ENCODE measurements at places on chromosomes 6 and 20.

DNA sequence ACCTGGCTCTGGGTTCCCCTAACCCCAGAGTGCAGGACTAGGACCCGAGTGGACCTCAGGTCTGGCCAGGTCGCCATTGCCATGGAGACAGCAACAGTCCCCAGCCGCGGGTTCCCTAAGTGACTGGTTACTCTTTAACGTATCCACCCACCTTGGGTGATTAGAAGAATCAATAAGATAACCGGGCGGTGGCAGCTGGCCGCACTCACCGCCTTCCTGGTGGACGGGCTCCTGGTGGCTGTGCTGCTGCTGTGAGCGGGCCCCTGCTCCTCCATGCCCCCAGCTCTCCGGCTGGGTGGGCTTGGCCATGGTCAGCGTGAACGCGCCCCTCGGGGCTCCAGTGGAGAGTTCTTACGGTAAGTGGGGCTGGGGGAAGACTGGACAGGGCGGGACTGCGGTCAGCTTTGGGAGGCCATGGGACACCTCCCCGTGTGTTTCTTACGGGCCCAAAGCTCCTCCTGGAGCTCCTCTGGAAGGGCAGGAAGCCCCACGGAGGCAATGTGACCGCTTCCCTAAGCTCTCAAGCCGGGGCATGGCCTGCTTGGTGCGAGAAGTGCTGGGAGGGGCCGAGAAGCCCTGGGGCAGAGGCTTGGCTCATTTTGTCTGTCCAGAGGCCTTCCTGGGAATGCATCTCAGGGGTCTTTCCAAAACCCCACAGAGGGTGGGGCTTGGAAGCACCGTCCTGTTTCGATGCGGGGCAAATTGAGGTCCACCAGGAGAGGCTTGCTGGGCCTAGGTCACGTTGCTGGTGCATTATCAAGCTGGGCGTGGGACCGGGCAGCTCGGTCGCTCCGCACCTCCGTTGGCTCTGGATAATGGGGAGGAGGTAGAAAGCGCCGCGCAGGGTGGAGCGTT is at the start of gene HNF4A:
HNF4A (plus strand) TSS at position 202 of the 855 bp plus-strand sequence; CDS start at position 308, 106 bp downstream.
- no peak for DNase-seq

GRCh38 chr6:53765270-53765669 is 29.5 kb upstream of the LRRC1 start:
- no peak for DNase-seq

DNA sequence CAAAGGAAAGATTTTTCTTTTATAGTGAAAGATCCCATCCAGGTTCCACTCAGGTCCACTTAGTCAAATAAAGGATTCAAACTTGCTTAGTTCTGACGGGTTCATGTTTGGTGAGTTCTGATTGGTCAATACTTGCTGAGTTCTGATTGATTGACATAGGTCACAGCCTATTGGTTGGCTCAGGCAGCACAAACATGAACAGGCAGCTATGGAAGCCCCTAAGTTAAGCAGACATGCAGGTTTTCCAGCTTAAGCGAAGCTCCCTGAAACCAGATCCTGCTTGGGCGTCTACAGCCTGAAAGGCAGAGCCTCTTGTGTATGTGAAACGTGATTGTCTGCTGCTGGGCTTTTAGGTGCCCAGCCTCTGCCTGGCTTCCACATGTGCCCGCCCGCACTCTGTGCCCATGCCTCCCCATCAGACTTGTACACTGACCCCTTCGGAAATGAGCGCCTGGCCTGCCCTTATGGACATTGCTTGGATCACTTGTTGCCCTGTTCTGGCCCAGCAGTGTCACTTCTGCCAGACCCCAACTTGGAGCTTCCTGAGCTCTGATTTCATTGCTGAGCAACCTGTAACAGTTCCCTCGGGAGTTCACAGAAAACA is 45.4 kb upstream of the ECI2 start:
- peak; percentile 2 for DNase-seq

DNA sequence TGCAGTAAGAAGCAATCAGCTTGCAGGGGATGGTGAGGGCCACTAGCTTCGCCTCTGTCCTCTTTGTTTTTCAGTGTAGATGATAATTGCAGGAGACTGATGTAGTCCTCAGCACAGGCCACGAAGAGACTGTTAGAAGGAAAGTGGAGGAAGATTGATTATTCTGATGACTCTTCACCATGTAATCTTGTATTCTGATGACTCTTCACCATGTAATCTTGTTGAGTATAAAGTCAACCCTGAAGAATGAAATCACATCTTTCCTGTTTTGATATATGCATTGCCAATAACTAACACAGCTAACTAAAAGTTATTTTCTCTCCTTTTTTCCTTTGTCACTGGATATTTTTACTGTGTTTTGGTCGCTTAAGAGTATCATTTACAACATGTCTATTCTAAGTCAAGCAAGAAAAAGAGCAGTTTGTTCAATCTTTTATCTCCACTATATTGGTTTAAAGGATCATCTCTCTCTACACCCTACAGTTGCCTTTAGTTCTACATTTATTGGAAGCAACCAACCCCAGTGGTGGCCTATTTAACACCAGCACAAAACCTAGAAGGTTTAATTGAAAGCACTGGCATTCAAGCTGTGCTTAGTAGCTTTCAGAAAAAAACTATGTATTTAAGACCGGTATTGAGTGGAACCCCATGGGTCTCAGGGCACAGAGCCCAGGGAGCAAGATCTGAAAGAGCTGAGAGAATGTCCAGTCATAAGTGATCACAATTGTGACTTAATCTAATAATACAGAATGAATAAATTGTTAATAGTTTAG is 107.2 kb upstream of the BTBD3 start:
- DNase-seq = no peak

DNA sequence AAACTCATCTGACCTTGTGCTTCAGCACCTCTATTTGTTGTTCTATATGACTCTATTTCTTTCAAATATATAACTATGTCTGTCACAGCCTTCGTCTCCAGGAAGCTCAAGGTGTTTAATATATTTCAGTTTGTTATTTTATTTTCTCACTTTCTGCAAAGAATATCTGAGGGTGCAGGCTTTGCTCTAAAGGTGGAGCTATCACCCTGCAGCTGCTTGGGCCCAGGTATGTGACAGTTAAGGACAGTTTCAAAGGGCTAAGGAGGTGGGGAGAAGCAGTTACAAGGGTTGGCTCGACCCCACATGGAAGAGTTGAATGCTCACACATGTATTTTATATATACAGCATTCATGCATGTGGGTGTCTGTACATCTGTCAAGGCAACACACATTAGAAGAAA is 405.6 kb downstream of the BTBD9 start:
- no peak for DNase-seq

DNA sequence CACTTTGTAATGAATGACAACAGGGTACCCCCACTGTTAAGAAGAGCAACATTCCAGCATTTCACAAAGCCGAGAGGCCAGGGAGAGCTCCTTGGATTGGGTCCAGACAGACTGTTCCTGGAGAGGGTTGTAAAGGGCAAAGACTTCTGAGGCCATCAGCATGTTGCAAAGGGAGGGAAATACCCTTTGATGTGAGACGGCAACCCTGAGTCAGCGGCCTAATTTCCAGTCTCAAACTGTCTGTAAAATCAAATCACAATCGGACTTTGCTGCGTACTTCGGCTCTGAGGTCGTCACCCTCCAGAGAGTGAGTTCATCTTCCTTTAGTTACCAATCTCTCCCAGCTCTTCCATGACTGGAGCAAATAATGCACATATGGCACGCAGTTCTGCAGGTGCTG is 101.0 kb upstream of the DTNBP1 start:
- no peak for DNase-seq

GRCh38 chr20:33351696-33352095 is 49.6 kb downstream of the CDK5RAP1 start:
- DNase-seq = no peak

DNA sequence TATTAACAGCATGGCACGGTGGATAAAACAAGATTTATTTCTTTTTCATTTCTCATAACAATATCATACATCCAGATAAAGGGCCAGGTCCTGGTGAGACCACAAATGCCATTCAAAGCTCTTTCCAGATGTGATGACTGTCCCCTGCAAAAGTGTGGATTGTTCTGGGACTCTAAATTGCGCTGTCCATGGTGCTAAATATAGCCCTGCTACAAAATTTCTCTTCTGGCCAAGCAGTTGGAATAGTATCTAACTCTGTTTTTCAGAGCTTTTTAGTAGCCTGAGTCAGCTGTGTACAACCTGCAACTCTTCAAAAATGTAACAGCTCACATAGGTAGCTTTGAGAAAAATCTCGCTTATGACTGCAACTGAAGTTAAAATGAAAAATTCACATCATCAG is 115.8 kb downstream of the MANEA start:
- no peak for DNase-seq

Data from substantia nigra (tissue), 51 donors.